ENCODE measurements at places on chromosomes 2 and 18. TPM values are rescaled to one million over a fixed set of nuclear protein-coding genes. Genes with fewer than 3 reads are reported as not detected.

The ZNF892 gene
- polyA plus RNA-seq, result 0.25 TPM

The MRPL44 gene
- polyA plus RNA-seq, result 34.4 TPM

GRCh38 chr2:212919238-212919637, 232.2 kb downstream of the IKZF2 start:
- H3K27me3 ChIP-seq, result no peaks in the 10 kb centered on the region
- H3K4me1 ChIP-seq, result peaks cover 13% of the 10 kb centered on the region
- DNase-seq, result no peak
- H3K36me3 ChIP-seq, result no peaks in the 10 kb centered on the region
- no peak overlapping the region for H3K4me3 ChIP-seq

The ARHGAP15 gene
- 264 TPM for polyA plus RNA-seq

The SLC14A1 gene
- not detected for polyA plus RNA-seq

- no peaks in the 10 kb centered on the region for H3K27me3 ChIP-seq
- DNase-seq, result no peak
- H3K27ac ChIP-seq, result no peak overlapping the region
- no peak overlapping the region for H3K4me3 ChIP-seq
Observed at GRCh38 chr2:195038153-195038552, 618.9 kb upstream of the SLC39A10 start.

The RSAD2 gene
- polyA plus RNA-seq, result 2.4 TPM

The KCNS3 gene
- polyA plus RNA-seq, result not detected

DNA sequence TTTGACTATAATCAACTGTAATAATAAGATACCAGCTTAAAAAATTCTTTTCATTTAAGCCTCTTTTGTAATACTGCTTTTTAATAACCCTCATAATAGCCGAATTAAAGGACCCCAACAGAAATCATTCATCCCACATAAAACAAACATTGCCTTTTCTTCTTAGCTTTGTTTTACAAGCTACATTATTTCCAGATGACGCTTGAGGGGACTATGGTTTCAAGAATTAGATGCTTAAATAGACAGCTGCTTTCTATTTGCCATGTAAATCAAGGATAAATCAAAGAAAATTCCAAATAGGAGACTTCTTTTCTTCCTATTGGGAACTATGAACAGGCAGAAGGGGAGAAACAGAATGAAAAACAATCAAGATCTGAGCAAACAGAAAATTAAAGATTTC, 200.7 kb upstream of the SMAD7 start:
- DNase-seq, result no peak
- no peak overlapping the region for H3K4me3 ChIP-seq
- H3K4me1 ChIP-seq, result no peaks in the 10 kb centered on the region
- no peaks in the 10 kb centered on the region for H3K27me3 ChIP-seq
- H3K27ac ChIP-seq, result no peak overlapping the region

The COL3A1 gene
- polyA plus RNA-seq, result not detected

The VPS4B gene
- polyA plus RNA-seq, result 74.3 TPM

The MEIS1 gene
- polyA plus RNA-seq, result not detected

DNA sequence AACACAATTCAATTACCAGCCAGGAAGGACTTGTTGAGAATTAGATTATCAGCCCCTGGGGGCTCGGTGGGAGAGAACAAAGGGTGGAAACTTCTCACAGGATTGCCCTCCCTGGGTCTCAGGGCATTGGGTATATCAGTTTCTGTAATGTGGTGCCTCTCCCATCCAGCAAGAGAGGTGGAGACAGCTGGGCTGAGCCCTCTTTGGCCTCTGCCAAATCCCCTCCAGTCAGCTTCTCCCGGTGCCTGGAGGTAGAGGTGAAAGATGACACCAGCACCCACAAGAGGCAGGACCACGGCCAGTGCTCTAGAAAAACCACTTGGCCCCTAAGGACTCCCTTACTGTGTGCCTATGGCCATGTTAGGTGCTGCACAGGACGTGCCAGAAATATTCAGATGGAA, 179.7 kb downstream of the HAUS1 start:
- H3K4me1 ChIP-seq, result no peaks in the 10 kb centered on the region
- no peak overlapping the region for H3K4me3 ChIP-seq
- H3K27me3 ChIP-seq, result no peaks in the 10 kb centered on the region
- H3K36me3 ChIP-seq, result no peaks in the 10 kb centered on the region
- no peak for DNase-seq
- H3K27ac ChIP-seq, result no peak overlapping the region

GRCh38 chr2:22274661-22275060, 1110.3 kb upstream of the KLHL29 start:
- H3K27ac ChIP-seq, result no peak overlapping the region
- no peak overlapping the region for H3K4me3 ChIP-seq
- no peaks in the 10 kb centered on the region for H3K4me1 ChIP-seq
- no peak for DNase-seq
- H3K36me3 ChIP-seq, result no peaks in the 10 kb centered on the region

DNA sequence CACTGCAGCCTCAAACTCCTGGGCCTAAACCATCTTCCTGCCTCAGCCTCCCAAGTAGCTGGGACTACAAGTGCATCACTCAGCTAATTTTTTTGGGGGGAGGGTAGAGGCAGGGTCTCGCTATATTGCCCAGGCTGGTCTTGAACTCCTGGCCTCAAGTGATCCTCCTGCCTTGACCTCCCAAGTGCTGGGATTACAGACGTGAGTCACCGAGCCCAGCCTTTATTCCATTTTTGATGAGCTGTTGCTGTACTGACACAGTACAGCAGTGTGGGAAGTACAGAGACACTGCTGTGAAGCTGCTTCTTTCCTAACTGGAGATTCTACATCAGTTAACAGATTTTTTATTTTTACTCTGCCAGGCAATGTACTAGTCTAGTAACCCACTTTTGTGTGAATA, 18.8 kb downstream of the PTRHD1 start:
- H3K36me3 ChIP-seq, result peaks cover 11% of the 10 kb centered on the region
- H3K4me3 ChIP-seq, result no peak overlapping the region
- no peaks in the 10 kb centered on the region for H3K4me1 ChIP-seq

GRCh38 chr2:9780368-9781130, 62.7 kb upstream of the TAF1B start:
- H3K27ac ChIP-seq, result no peak overlapping the region
- no peak overlapping the region for H3K4me3 ChIP-seq
- DNase-seq, result no peak
- no peaks in the 10 kb centered on the region for H3K27me3 ChIP-seq
- no peaks in the 10 kb centered on the region for H3K36me3 ChIP-seq
- peaks cover 15% of the 10 kb centered on the region for H3K4me1 ChIP-seq

DNA sequence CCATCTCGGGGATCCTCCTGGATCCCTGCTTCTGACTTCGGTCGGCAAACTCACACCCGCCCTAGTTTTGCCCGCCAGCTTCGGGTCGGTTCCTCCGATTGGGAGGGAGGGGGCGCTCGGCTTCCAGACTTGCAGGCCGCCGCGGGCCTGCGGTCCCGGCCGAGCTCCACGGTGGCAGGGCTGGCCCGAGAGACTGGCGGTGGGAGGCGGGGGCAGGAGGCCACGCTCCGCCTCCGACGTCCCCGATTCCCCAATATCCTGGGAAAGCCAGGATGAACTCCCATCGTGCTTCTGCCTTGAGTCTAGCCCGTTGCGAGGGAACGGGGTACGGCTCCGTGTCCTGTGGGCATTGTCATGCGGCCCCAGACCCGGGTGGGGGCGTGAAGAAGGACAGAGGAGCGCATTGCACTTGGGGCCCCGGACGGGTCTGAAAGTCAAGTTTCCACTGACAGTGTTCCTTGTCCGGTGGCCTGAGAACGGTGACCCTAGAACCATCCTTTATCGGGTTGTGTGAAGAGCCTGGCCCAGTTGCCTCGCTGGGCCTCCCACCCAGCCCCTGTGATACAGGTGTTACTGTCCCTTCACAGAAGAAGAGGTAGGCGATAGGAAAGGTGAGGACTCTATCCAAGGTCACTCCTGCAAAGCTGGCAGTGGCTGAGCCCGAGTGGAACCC, 2.4 kb upstream of the INHBB start:
- H3K36me3 ChIP-seq, result no peaks in the 10 kb centered on the region
- peak; percentile 41 for DNase-seq
- H3K4me1 ChIP-seq, result peaks cover 28% of the 10 kb centered on the region
- H3K4me3 ChIP-seq, result peak overlapping the region; percentile 75

- no peak overlapping the region for H3K4me3 ChIP-seq
- H3K27me3 ChIP-seq, result peaks cover 8% of the 10 kb centered on the region
- H3K4me1 ChIP-seq, result no peaks in the 10 kb centered on the region
- H3K36me3 ChIP-seq, result no peaks in the 10 kb centered on the region
- H3K27ac ChIP-seq, result no peak overlapping the region
Observed at GRCh38 chr2:88233216-88233615, 63.1 kb downstream of the THNSL2 start.

The UGT1A7 gene
- not detected for polyA plus RNA-seq

DNA sequence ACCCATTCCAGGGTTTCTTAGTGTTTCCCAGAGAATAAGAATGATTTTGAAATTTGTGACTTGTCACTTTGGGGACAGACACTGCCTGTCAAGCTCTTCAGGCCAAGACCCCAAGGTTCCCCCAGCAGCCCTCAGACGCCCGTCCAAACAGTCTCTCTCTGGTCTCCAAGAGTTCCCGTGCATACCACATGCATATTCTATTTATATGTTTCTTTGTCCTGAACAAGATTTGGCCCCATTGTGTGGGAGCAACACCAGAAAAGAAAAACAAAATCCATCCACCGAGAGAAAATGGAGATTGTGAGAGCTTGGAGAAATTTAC, 52.2 kb upstream of the CTAGE1 start:
- no peaks in the 10 kb centered on the region for H3K36me3 ChIP-seq
- H3K4me3 ChIP-seq, result no peak overlapping the region
- no peaks in the 10 kb centered on the region for H3K4me1 ChIP-seq
- DNase-seq, result no peak
- no peaks in the 10 kb centered on the region for H3K27me3 ChIP-seq

The SLC5A7 gene
- not detected for polyA plus RNA-seq

The HAT1 gene
- 128 TPM for polyA plus RNA-seq

The EN1 gene
- not detected for polyA plus RNA-seq

The LIMS4 gene
- polyA plus RNA-seq, result 0.69 TPM

DNA sequence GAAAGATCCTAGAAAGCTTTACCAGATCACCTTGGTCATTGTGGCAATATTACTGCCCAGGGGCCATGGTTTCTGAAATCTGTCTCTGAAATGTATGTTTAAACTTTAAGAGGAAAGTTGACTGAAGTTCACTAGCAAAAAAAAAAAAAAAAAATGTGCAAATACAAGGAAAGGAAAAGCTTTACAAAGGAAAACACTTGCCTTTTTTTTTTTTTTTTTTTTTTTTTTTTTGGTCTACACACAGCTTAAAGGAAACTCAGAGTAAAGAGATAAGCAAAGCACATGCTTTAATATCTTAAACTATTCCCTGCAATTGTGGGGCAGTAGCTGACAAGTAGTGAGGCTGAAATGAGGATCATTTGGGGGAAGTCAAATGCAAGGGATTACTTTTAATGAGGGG, 174.2 kb upstream of the EPAS1 start:
- H3K36me3 ChIP-seq, result peaks cover 4% of the 10 kb centered on the region
- H3K27me3 ChIP-seq, result no peaks in the 10 kb centered on the region
- no peak overlapping the region for H3K4me3 ChIP-seq
- DNase-seq, result no peak
- no peak overlapping the region for H3K27ac ChIP-seq
- H3K4me1 ChIP-seq, result peaks cover 6% of the 10 kb centered on the region

The SATB2 gene
- not detected for polyA plus RNA-seq

DNA sequence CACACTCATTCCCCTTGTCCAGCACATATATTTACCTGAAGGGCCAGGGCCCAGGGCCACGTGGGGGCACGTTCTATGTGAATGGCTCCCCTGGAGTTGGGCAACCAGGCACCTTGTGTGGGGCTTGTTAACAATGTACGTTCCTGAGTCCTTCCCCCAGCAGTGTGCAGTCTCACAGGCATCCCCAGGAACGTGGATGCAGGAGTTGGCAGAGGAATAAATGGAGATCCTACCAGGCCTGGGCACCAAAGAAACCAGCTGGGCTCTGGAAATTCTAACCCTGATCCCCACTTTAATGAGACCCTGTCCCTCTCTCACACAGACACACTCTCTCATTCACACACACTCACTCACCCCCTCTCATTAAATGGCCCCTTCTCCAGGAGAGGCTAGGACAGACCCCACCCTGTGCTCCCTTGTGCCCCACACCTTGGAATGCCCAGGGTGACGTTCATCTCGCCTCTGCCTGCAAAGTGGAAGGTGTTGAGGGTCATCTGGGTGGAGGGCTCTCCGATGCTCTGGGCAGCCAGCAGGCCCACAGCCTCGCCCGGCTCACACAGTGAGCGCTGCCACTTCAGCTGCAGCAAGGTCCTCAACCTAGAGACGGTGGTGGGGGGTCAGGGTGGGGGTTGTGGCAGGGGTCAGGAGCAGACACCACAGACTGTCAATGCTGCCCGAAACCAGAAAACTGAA, 65.6 kb downstream of the POLR1A start:
- no peak overlapping the region for H3K4me3 ChIP-seq
- H3K27ac ChIP-seq, result peak overlapping the region; percentile 100
- H3K27me3 ChIP-seq, result no peaks in the 10 kb centered on the region

DNA sequence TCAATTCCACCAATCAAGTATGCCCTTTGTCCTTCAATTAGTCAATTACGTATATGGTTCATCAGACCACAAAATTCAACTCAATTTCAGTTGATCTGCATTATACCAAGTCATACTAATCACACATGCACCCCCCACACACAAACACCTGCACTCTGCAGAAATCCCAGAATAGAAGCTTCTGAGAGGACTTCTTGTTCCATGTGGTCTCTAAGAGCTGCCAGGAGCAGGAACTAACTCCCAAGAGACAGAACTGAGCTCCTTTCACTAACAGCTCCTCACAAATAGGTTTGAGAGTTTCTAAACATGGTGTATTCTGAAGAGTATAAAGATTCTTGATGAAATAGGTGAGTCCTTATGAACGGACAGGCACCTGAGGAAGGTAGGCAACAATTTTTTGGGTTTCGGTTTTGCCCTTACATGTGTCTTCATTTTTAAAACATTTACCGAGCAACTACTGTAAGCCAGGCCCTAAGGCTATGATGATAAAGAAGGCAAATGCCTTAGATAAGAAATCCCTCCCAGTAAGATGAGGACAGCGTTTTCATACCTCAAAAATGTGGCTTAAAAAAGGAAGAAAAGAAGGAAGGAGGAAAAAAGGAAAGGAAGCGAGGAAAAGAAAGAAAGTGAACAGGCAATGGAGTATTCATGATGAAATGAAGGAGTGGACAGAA, 183.1 kb downstream of the PID1 start:
- H3K27ac ChIP-seq, result no peak overlapping the region
- H3K27me3 ChIP-seq, result no peaks in the 10 kb centered on the region
- no peaks in the 10 kb centered on the region for H3K36me3 ChIP-seq
- H3K4me3 ChIP-seq, result no peak overlapping the region
- no peak for DNase-seq

The COMMD1 gene
- 58.4 TPM for polyA plus RNA-seq

DNA sequence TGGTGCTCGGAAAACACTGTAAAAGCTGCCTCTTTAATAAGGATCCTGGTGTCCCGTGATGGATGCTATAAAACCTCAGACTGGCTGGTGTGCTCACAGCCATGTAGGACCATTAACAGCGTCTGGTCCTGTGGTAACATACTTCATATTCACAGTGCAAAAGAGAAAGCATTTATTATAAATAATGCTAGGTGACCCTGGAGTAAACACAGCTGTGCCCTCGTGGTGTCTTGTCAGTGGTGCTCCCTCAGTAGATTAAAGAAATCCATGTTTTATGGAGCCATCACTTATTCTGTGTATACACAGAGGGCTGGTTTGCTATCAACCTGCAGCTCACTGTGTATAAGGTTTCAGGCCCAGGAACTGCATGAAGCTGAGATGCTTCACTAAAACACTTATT, 106.9 kb downstream of the CDK15 start:
- H3K4me1 ChIP-seq, result peaks cover 5% of the 10 kb centered on the region
- DNase-seq, result no peak
- no peaks in the 10 kb centered on the region for H3K36me3 ChIP-seq
- H3K27ac ChIP-seq, result no peak overlapping the region
- H3K4me3 ChIP-seq, result no peak overlapping the region

All from naive B cell (primary cell).